Activated gamma-delta T cell treated with Interleukin-2 at 50 U/mL for 16 hours (primary cell): ENCODE measurements at places on chromosomes 1 and 21.

DNA sequence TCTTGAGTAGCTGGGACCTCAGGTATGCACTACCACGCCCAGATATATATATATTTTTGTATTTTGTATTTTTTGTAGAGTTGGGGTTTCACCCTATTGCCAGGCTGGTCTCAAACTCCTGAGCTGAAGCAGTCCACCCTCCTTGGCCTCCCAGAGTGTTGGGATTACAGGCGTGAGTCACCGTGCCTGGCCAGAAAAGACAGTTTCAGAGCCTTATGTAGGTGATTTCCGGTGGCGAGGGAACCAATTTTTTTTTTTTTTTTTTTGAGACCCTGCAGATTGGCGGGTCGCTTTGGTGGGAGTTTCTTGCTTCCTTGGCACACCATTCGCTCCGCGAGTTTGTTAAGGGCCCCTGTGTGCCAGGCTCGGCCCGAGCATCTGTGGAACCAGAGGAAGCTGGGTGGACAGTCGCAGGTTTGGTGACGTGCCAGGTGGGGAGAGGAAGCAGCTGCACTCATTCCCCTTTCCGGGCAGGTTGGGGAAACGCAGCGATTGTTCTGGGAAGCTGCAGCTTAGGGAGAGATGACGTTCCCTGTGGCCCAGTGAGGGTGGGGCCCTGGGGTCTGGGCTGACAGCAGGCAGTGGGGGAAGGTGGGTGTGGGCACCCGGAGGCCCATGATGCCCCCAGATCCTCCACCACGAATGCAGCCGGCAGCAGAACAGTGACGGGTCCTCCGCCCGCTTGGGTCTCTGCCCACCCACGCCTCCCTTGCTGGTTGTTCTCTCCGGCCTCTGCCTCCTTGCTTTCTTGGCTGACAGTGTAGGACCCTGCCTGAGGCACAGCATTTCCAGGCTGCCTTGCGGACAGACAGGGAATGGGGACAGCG lies 25.1 kb downstream of the SPSB1 start:
- no peak for DNase-seq

GRCh38 chr21:19648391-19648790 lies 1244.8 kb upstream of the TMPRSS15 start:
- DNase-seq, result no peak

GRCh38 chr21:41921021-41921420 lies 32.8 kb downstream of the C2CD2 start:
- DNase-seq, result no peak

DNA sequence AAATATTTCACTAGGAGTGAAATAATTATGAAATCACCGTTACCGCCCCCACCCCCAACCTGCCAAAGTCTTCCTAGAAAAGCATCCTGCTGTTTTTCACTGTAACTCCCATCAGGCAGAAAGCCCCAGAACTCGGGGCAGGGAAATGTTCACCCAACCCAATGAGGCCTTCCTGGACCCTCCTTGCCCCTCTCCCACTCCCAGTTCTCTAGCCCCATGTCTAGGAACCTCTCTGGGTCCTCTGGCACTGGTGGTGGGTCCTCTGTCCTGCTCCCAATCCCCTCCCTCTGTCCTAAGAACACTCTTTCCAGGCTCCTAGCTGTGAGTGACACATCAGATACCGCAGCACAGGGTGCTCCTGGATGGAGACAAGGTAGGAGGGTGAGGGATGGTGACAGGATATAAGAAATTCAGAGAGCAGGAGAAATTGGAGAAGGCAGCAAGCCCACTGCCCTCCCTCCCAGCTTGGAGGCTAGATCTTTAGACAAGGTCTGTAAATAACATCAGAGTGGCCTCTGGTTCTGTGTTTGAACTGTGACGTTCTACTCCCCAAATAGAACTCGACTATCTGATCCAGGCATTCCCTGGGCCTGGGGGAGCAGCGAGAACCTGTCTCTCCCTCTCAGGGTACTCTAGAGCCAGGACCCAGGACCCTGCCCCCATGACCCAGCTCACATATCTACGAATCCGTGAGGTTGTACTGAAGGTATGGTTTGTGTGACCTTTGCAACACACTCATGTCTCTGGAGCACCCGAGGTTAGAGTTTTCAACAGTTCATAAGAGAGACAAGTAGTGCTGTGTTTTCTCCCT lies 23.3 kb upstream of the BTG2 start:
- DNase-seq, result no peak

- DNase-seq, result no peak
Measured at GRCh38 chr21:14877581-14878228, 187.1 kb downstream of the NRIP1 start.

DNA sequence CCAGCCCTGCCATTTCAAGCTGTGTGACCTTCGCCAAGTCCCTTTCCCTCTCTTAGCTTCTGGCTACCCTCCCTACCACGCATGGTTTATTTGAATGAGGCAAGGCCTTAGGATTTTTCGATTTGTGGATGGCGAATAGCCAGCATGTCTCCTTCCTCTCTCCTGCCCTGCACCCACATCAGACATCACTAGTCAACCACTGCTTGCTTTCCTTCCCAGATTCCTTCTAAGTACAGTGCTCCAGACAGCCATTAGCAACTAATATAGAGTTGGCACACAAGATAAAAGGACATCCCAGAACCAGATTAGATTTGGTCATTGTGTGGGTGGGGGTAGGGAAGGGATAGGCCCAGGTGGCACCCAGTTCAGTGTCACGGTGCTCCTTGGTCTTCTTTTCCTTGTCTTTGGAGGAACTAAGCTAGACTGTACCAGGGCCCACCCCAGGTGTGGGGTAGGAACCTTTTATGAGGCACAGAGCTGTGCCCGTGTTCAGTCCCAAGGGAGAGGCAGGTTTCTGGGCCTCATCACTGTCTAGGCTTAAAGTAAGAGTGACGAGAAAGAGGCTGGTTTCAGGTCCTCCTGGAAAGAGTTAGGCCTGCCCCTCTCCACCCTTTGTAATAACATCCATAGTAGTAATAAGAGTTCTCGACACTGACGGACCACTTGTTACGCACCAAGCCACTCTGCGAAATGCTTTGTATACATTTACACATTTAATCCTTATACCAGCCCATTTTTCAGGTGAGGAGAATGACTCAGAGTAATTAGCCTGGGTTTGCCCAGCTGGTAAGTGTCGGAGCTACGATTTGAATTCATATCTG lies 8.6 kb downstream of the ALPL start:
- DNase-seq, result no peak

DNA sequence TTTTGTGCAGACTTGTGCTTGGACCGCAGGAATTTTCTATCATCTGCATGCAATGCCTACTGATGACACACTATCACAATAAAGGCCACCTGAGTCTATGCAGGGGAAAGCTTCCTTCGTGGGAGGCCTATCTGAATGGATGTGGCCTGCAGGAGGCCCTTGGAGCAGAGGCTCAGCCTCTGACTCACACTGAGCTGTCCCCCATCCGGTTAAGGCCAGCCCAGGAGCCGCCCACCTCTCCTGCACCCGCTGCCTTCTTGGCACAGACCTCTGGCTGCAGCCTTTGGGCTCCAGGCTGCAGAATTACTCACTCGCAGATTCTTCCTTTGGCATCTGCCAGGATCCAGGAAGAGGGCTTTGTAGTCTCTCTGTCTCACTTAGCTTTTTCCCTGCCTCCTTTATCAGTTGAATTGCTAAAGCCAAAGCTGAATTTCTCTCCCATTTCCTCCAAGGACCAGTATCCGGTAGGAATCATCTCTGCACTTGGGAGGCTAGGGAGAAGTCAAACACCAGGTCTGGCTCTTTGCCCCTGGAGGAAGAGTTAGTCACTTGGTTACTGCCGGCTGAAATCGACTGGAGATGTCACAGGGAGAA lies 65.1 kb upstream of the JUN start:
- no peak for DNase-seq

DNA sequence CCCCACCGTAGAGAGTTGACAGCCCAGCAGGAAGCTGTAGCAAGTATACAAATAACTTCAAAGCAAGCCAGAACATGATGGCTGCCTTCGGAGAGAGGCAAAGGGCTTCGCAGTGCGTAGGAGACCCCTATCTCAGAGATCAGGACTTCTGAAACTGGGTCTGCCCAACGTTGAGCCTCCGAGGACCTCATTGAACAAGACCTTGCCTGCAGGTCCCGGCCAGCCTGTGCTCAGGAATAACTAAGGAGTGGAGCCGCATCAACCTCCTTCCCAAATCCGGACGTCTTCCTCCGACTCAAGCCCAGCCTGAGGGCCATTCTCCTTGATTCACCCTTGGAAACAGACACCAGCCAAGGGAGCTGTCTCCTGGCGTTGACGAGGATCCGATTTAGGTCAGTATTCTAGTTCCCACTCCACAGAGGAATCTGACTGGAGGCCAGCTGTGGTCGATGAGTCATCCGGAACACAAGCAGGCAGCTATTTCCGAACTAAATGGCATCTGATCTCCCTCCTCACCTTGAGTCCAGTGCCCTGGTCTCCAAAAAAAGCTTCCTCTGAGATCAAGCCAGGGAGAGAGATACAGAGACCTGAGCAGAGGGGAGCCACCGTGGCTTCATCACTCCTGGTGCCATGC lies 166.5 kb upstream of the COA6 start:
- DNase-seq, result no peak

DNA sequence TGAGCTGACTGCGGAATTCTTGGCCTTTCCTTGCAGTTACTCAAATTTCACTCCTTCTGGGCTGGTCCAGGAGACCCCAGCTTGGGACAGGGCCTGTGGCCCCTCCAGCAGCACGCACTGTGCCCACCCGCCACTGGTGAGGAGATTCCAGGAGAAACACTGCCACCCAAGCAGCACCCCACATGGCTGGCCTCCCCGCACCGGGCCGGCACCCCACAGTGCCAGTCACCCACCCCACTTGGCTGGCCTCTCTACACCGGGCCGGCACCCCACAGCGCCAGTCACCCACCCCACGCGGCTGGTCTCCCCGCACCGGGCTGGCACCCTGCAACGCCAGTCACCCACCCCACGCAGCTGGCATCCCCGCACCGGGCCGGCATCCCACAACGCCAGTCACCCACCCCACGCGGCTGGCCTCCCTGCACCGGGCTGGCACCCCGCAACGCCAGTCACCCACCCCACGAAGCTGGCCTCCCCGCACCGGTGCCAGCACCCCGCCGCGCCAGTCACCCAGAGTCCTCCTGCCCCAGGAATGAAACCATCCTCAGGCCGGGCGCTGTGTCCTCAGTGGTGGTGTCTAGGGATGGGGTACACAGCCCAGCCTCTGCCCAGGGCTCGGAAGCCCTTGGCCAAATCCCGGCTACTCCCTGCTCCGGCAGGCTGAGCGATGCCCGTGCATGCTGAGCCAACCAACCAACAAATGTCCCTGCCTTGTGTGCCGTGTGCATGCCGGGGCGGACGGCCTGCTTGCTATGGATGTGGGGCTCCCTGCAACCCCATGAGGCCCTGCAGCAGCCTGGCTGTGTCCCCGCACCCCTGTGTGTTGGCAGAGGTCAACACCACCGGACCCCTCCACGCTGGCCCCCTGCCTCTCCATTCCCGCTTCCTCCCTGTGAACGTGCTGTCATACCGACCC lies 38.6 kb upstream of the TSPEAR start:
- DNase-seq, result no peak

DNA sequence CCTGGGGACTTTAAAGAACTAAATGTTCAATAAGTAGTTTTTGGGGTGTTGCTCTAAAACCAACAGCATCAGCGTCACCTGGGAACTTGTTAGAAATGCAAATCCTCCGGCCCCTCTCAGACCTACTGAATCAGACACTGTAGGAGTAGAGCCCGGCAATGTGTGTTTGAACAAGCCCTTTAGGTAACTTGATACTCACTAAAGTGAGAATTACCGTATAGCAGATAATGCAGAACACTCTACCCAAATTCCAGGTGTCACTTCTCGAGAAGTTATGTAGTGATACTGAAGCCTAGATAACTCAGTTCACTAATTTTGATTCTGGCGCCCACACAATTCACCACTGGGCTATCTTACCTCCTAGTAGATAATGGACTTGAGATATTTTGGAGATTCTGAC lies 3.7 kb upstream of the DPT start:
- no peak for DNase-seq

GRCh38 chr1:175219774-175220173 lies 27.2 kb upstream of the KIAA0040 start:
- DNase-seq, result no peak

DNA sequence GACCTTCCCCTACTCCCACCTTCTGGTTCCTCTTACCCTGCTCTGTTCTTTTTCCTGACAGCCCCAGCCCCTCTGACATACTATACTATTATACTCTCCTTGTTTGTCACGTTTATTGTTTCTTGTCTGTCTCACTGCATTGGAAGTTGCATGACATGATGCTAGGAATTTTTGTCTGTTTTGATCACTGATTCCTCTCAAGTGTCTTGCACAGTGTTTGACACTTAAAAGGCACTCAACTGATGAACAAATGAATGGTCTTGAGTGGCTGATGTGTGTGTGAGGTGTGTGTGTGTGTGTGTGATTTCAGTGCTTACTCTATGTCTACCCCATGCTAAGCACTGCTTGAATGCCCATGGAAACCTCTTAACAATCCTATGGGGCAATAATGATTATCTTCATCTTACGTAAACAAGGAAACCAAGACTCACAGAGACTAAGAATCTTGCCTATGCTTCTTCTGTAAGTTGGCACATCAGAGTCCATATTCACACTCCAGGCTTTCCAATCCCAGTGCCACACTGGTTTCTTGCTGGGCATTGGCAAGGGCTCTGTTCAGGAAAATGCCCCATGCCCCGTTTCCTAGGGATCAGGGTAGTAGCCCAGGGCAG lies 59.7 kb downstream of the ATP1A1 start:
- DNase-seq, result no peak

- DNase-seq, result no peak
Measured at GRCh38 chr1:214154596-214155292, 126.2 kb upstream of the SMYD2 start.

DNA sequence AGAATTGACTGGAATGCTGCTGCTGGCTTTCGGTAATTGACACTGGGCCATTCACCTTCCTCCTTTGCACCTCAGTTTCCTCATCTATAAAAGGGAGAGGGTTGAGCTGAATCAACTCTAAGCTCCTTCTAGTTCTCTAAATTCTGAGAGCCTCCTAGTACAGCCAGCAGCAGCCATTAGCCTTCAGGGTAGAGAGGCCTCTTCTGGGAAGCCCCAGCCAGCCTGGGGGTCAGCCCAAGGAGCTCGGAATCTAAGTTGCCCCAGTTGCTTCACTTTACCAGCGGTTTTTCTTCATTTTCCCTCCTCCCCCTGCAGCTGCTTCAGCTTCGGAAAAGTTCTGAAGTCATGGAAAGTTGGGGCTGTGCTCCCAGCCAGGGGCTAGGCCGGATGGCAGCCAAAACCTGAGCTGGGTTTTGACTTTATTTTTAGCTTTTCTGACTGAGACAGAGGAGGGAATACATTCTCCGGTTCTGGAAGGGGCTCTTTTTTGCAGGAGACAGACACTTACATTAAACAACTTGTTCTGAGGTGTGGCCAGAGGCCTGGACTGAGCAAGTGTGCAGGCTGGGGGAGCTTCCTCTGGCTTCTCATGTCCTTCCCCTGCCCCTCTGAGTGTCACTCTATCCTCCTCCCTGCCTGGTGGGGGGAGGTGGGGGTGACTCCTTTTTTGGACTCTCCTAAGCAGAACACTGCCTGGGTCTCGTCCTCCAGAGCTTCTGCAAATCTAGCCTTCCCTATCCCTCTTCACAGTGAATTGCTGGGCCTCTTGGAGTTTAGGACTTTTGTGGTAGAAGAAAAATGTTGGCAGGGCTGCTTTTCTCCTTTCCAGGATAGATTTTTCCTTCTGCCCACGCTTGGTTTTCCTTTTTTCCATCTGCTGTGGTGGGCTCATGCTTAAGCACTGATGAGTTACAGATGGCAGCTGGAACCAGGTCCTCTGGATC lies 14.4 kb downstream of the LMNA start:
- no peak for DNase-seq

- no peak for DNase-seq
Measured at GRCh38 chr1:171110621-171111326, 20.1 kb downstream of the FMO3 start.
